Kidney (tissue), 22 donors: ENCODE measurements at places on chromosomes 5 and 9. TPM values are rescaled to one million over a fixed set of nuclear protein-coding genes. Genes with fewer than 3 reads are reported as not detected.

- no peak for DNase-seq
Measured at GRCh38 chr9:118786877-118787276, 582.4 kb downstream of the BRINP1 start.

- no peak for DNase-seq
Measured at GRCh38 chr9:77983320-77983662, 48.3 kb downstream of the GNAQ start.

GRCh38 chr5:170357955-170358444, 31.2 kb downstream of the KCNMB1 start:
- DNase-seq: no peak

SLC4A9 gene
- 2.5 TPM for total RNA-seq

BARX1 gene
- not detected for total RNA-seq
